Karpas-422 (cell line): ENCODE measurements at places on chromosomes 7 and 10.

DNA sequence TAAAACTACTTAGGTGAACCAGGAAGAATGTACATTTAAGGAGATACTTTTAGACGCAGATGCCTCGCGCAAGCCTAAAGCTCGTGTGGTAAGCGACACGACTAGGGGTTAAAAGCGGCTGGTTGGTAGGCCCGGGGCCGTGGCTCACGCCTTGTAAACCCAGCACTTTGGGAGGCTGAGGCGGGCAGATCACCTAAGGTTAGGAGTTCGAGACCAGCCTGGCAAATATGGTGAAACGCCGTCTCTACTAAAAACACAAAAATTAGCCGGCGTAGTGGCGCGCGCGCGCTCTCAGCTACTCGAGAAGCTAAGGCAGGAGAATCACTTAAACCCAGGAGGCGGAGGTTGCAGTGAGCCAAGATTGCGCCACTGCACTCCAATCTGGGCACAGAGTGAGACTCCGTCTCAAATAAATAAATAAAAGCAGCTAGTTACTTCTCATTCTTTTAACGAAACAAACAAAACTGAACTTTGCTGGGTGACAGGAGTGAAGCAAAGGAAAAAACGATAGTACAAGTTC, 879 bp downstream of the NUDT5 start:
- H3K27ac ChIP-seq: peak overlapping the region; percentile 78; the same call in 1 of the 2 replicates
- peaks cover 24% of the 10 kb centered on the region for H3K36me3 ChIP-seq
- H3K4me1 ChIP-seq: peaks cover 31% of the 10 kb centered on the region

DNA sequence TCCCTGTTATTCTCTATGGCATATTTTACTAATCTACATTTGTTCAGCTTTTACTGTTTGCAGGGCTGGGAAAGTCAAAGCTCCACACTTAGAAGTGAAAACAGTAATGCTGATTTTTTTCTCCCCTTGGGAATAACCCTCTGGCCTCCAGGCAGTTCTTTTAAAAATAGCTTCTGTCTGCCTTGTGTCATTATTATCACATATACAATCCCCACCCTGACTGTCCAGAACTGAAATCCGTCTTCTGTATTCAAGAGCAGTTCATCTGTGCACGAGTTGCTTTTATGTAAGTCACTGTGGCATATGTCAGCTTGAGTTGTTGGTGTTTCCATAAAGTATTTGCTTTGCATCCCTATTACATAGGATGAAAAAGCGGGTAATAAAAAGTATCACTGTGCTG, 1221.1 kb upstream of the CELF2 start:
- H3K4me3 ChIP-seq: no peak overlapping the region
- no peaks in the 10 kb centered on the region for H3K36me3 ChIP-seq
- peaks cover 38% of the 10 kb centered on the region for H3K4me1 ChIP-seq
- H3K27ac ChIP-seq: no peak overlapping the region

GRCh38 chr7:2260820-2261219, 18.8 kb downstream of the NUDT1 start:
- H3K27ac ChIP-seq: no peak overlapping the region
- H3K4me1 ChIP-seq: no peaks in the 10 kb centered on the region; the same call in 1 of the 2 replicates
- no peaks in the 10 kb centered on the region for H3K27me3 ChIP-seq
- no peak overlapping the region for H3K4me3 ChIP-seq
- DNase-seq: no peak

DNA sequence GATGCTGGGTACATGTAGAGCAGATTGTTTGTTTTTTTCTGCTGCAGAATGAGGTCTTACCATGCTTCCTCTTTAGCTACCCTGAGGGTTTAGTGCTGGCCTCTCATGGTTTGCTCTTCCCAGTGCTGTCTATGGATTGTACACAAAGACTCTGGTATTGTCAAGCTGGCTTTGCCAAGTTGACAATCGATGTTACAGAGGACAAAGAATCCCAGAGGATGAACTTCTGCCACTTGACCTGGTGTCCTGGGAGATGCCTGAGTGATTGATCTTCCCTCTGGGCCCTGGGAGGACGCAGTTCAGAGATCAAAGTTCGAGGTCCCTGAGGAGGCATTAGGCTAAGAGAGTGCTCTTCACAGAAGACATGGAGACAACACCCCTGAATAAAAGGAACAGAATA, 865.4 kb downstream of the CCSER2 start:
- H3K27ac ChIP-seq: no peak overlapping the region
- no peaks in the 10 kb centered on the region for H3K36me3 ChIP-seq
- no peaks in the 10 kb centered on the region for H3K4me1 ChIP-seq
- H3K4me3 ChIP-seq: no peak overlapping the region

DNA sequence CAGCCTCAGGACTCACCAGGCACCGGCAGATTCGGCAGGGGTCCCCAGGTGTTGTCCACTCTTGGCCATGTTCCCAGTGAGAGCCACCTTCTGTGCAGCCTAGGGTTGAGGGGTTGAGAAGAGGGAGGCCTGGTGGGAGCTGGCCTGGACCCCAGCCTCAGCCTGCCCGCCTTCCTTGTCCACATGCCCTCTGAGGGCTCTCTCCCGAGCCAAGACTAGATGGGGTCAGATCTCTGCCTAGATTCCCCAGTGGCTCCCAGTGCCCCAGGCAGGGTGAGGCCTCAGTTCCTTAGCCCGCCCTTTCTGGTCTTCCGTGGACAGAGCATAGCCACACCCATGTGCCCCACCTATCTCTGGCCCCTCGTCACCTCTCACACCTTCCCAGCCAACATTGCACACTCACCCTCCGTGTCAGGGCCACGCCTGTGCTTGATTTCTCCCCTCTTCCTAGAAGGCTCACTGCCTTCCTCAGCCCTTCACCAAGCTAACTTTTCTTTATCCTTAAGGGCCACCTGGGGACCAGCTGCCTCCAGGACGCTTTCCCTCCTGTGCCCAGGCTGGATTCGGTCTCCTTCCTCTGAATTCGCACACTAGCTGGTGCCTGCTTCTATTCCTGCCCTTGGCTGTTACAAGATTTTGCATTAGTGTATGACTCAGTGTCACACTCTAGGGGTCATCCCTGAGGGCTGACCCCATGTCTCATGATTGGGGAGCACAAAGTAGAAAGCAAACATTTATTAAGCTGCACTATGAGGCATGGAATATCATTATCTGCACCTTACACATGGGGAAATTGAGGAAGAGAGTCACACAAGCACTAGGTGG, 7.5 kb downstream of the KCP start:
- H3K27ac ChIP-seq: no peak overlapping the region
- DNase-seq: no peak
- H3K4me3 ChIP-seq: no peak overlapping the region

DNA sequence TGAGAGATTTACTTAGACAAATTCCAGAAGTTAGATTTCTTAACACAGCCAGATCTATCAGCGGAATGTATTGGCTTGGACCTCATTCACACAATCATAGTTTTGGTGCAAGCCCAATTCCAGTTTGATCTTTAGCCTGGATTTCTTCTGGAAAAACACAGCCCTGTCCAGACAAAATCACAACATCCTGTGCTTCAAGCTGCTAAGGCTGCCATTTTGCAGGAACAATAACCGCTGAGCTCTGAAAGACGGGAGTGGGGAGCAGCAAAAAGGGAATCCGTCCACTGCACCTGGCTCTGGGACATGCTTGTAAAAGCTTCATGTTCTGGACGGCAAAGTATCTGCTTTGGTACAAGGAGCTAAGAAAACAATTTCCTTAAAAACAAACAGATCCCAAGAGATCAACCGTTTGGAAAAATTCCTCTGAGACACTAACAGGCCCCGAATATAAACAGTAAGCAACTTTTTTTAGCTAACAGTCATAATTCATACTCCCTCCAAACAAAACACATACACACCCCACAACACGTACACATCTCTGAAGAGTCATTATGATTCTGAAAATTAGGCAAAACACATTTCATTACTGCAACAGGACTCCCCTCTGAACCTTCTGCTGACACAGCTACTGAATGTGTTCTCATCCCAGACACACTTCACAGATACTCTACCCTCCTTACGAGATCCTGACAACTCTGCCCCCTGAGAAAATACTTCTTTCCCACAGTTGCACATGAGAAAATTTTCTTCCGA, 32.4 kb downstream of the ITIH5 start:
- H3K4me3 ChIP-seq: no peak overlapping the region
- H3K36me3 ChIP-seq: no peaks in the 10 kb centered on the region
- H3K27me3 ChIP-seq: no peaks in the 10 kb centered on the region
- DNase-seq: no peak
- H3K4me1 ChIP-seq: no peaks in the 10 kb centered on the region

DNA sequence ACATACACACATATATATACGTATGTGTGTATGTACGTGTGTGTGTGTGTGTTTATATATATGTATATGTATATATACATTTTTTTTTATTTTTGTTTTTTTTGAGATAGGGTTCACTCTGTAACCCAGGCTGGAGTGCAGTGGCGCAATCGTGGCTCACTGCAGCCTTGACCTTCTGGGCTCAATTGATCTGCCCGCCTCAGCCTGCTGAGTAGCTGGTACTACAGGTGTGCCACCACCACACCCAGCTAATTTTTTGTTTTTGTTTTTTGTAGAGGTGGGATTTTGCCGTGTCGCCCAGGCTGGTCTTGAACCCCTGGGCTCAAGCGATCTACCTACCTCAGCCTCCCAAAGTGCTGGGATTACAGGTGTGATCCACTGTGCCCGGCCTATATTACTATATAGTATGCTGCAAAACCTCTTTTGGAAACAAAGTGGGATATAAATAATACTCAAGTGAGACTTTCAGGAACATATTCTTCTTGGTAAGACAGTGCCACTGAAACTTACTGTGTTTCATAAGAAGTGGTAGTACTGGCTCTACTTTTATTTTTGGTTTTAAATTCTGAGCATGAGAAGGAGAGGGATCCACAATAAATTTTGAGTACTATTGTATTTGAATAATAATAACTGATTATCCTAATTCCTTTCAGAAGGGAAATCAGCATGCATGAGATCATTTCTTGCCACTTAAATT, 51.0 kb downstream of the MLLT10 start:
- no peak for DNase-seq
- H3K27me3 ChIP-seq: no peaks in the 10 kb centered on the region
- H3K4me3 ChIP-seq: no peak overlapping the region
- no peak overlapping the region for H3K27ac ChIP-seq
- no peaks in the 10 kb centered on the region for H3K4me1 ChIP-seq
- H3K36me3 ChIP-seq: peaks cover 13% of the 10 kb centered on the region; the same call in 1 of the 2 replicates

GRCh38 chr10:9685596-9685995, 1332.1 kb upstream of the CELF2 start:
- H3K27ac ChIP-seq: no peak overlapping the region
- no peak for DNase-seq
- H3K4me1 ChIP-seq: peaks cover 4% of the 10 kb centered on the region
- H3K36me3 ChIP-seq: no peaks in the 10 kb centered on the region; the same call in 1 of the 2 replicates

DNA sequence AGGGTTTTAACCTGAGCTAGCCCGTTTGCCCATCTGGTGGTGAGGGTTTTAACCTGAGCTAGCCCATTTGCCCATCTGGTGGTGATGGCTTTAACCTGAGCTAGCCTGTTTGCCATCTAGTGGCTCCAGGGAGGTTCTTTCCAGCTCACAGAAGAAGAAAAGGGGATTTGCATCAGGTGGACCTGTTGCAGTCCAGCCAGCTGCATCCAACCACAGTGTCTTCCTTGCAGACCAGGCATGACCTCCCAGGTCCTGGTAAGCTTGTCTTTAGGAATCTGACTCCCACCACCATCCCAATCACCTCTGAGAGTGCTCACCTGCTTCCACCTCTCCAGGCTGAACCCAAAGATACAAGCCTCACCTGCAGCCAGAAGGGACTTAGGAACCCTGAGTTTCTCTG, 62.4 kb upstream of the EMX2 start:
- peaks cover 15% of the 10 kb centered on the region for H3K4me1 ChIP-seq
- H3K36me3 ChIP-seq: no peaks in the 10 kb centered on the region
- H3K27me3 ChIP-seq: no peaks in the 10 kb centered on the region

DNA sequence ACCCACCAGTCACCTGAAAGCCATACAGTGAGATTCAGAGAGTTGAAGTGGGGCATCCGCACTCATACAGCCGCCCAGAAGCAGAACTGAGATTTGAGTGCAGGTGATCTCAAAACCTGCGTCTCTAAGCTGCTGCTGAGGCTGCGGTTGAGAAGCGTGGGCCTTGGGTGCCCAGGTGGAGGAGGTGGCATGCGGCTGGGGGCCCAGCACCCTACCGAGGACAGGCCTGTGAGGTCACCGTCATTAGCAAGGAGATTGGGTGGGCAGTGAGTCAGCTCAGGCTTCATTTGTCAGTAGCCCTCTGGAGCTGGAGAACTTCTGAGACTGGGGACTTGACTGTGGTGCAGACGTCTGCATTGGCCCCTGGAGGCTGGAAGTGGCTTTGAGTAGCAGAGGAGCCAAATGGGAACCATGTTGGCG, 29.8 kb downstream of the ZMIZ1 start:
- peaks cover 45% of the 10 kb centered on the region for H3K4me1 ChIP-seq
- no peaks in the 10 kb centered on the region for H3K27me3 ChIP-seq

DNA sequence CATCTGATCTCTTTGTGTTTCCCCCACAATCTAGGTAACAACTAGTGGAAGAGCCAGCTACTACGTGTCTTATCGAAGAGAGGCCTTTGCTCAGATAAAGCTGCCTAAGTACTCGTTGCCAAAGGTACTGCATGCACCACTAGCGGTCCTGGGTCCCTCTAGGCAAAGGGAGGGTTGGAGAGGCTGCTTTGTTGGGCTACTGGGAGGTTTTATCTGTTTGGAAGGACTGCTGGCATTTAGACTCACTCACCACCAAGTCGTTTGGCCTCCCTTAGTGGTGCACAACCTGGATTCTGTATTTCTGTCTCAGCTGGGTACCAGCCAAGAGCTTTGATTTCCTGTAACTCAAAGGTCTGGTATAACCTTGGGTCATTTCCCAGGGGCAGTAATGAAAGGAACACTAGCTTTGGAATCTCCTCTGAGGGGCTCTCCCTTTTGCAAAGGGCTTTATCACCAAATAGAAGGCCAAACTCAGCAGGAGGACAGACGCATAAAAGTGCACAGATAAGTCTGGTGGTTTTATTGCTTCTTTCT, 498.3 kb downstream of the SORCS3 start:
- H3K4me3 ChIP-seq: no peak overlapping the region
- no peaks in the 10 kb centered on the region for H3K4me1 ChIP-seq
- H3K27me3 ChIP-seq: no peaks in the 10 kb centered on the region

GRCh38 chr7:131921016-131921415, 364.6 kb upstream of the PODXL start:
- H3K27ac ChIP-seq: no peak overlapping the region
- H3K4me3 ChIP-seq: no peak overlapping the region
- H3K27me3 ChIP-seq: no peaks in the 10 kb centered on the region
- no peak for DNase-seq

GRCh38 chr10:110115784-110116520, 91.5 kb upstream of the MXI1 start:
- no peaks in the 10 kb centered on the region for H3K4me1 ChIP-seq
- H3K27ac ChIP-seq: no peak overlapping the region
- no peaks in the 10 kb centered on the region for H3K36me3 ChIP-seq
- DNase-seq: no peak

GRCh38 chr7:109893231-109893630, 1197.7 kb upstream of the LRRN3 start:
- no peaks in the 10 kb centered on the region for H3K4me1 ChIP-seq
- no peak for DNase-seq
- H3K27me3 ChIP-seq: no peaks in the 10 kb centered on the region
- H3K36me3 ChIP-seq: no peaks in the 10 kb centered on the region

DNA sequence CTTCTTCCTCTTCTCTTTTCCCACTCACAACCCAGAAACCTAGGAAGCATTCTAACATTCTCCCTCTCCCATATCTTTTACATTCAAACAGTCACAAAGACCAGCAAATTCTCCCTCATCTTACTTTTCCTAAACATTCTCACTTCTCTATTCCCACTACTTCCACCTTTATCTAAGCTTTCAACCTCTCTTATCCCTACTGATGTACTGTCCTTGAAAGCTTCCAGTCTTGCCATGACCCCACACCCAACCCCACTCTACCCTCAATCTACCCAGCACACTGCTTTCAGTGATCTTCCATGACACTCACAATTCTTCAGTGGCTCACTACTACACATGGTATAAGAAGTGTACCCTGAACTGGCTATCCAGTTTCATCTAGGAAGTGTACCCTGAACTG, 5.3 kb downstream of the IMMP2L start:
- peaks cover 28% of the 10 kb centered on the region for H3K4me1 ChIP-seq
- no peak for DNase-seq
